Natural killer cell (primary cell): ENCODE measurements at places on chromosomes 2 and 18.

- no peak for DNase-seq
Measured at GRCh38 chr2:219099329-219099728, 38.6 kb upstream of the IHH start.

GRCh38 chr2:18722101-18722500 is 132.7 kb upstream of the NT5C1B start:
- no peak for DNase-seq

- no peak for DNase-seq
Measured at GRCh38 chr2:119716284-119716672, 37.3 kb downstream of the TMEM177 start.

GRCh38 chr2:230931556-230932231 is 6.7 kb upstream of the GPR55 start:
- no peak for DNase-seq

DNA sequence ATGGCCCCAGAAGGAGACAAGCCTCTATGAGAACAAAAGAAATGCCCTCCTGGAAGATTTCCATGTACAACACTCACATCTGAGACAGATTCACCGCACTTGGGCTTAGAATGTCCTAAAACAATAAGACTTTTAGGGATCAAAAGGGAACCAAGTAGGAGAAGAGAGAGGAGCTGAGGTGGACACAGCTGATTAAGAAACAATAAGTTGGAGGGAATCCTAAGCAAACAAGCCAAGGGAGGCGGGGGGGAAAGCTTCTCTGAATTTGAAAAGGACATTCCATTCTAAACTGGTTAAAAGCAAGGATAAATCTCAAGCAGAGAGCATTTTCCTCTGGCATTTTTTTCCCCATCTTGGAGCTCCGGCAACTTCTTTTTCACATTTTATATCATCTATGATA is 9.9 kb downstream of the ACVR1 start:
- no peak for DNase-seq

DNA sequence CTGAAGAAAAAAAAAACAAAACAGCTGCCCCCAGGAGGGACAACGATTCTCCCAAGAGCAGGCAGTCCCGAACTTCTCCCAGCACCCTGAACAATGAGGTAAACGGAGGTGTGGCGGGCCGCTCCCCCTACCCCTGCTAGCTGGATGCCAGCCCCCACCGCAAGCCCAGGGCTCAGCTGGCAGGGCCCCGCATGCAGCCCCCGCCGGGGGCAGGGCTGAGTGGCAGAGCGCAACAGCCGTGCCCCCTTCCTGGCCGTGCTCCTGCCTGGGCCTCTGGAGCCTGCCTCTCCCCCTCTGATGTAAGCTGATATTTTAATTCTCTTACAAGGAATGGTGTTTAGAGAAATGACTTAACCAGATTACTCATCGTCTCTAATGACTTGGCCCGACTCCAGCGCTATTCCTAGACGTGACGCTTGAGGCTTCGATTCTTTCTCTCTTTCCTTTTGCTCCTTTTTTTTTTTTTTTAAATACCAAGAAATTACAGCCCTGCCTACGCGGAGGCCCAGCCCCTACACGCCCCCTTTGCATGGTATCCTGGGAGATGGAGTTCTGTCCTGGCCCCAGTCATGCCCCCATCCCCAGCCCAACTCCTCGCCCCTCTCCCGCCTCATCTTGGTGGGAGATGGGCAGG is 4.6 kb upstream of the ARID5A start:
- peak; percentile 64 for DNase-seq

DNA sequence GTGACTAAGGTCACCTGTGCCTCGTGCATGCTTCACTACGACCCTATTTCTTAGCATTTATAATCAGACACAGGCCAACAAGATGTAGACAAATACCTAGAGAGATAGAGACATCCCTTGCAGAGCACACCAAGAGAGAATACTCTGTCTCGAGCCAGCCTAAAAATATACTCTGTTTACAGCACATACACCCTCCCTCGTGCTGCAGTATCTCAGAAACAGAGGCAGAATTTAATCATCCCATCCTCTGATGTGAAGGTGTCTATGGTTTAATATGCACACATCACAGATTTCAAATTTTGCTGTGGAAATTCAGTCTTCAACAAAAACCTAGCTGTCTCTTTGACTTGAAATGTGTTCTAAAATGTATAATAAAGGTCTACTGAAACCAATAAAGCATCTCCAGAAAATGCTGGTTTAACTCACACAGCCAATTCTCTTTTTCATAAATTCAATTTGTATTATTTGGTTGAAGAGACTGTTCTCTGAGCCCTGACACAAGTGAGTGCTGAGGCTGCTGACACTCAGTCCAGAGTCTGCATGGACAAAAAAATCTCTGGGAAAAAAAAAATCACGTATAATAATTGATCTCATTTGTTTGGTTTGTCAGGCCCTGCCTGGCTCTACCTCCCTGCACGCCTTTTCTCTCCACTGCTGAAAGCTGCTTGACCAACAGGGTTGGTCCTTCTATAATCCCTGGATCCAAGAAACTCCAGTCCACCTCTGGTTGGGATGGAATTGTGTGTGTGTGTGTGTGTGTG is 142.0 kb upstream of the FSHR start:
- DNase-seq: no peak

- no peak for DNase-seq
Measured at GRCh38 chr2:178579006-178579405, 98.7 kb downstream of the PLEKHA3 start.
